ENCODE measurements at places on chromosomes 2 and 18.

DNA sequence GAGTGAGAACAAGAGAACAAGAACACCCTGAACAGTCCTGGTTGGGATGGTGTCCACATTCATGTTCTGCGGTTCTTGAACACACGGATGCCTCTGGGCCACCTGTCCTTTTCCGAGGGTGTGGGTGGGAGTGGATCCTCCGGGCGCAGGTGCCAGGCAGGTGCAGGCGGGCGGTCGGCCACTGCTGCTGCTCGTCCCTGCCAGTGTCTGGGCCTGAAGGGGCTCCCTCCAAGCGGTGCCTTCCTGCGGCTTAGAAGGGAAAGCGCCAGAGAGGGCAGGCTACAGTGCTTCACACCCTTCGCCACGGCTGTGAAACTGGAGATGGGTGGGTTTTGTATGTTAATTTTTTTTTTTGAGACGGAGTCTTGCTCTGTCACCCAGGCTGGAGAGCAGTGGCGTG is 8.0 kb upstream of the D2HGDH start:
- no peak for DNase-seq

GRCh38 chr2:142180820-142181533 is 50.2 kb upstream of the LRP1B start:
- DNase-seq: no peak

DNA sequence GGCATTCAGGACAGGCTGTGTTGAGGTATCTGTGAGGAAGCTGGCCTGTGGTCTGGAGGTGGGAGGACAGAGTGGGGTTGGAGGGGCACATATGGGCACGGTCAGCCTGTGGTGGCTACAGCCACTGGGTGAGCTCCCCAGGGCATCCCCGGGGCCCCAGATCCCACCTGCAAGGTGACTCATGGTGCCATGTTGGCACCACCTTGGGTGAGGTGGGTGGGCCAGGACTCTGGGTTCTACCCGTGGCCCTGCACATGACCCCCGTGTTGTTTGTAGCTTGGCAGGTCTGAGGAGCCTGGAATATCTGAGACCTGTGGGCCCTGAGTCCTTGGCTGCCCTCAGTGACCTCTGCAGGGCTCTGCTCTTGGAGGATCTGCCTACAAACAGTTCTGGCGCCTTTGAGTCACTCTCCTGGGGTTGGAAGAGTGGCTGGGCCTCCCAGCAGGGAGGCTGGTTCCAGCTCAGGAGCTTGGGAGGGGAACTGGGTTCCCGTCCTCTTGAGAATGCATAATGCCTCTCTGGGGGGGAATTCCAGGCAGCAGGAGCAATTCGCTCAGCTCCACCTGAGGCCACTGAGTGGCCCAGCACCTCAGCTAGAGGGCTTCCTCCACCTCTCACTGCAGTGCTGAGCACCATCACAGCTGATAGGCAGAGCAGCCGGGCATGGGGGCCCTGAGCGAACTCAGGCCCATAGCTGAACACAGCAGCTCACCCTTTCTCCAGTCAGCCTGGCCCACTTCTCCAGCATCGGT is 105.1 kb downstream of the DYSF start:
- no peak for DNase-seq

GRCh38 chr2:6931753-6932152 is 14.5 kb downstream of the RNF144A start:
- no peak for DNase-seq

DNA sequence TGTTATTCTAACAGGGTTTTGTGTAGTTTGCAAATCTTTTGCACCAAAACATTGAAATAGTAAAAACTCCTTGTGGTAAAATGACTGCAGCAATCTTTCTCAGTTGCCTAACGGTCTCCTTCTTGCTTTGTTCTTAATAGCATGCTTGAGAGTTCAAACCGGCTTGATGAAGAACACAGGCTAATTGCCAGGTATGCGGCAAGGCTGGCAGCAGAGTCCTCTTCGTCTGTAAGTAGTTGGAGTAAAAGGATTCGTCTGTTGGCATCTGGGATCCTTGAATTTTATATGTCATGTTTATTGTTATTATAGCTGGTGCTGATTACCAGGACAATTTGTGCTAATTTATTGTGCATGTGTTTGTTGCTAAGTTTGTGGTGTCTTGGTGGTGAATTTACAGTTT is 138.1 kb downstream of the DTNA start:
- DNase-seq: no peak

GRCh38 chr2:181105562-181105961 is 125.2 kb downstream of the UBE2E3 start:
- DNase-seq: no peak

- no peak for DNase-seq
These were observed 245.6 kb downstream of the TPGS2 start for GRCh38 chr18:36582988-36583745.

DNA sequence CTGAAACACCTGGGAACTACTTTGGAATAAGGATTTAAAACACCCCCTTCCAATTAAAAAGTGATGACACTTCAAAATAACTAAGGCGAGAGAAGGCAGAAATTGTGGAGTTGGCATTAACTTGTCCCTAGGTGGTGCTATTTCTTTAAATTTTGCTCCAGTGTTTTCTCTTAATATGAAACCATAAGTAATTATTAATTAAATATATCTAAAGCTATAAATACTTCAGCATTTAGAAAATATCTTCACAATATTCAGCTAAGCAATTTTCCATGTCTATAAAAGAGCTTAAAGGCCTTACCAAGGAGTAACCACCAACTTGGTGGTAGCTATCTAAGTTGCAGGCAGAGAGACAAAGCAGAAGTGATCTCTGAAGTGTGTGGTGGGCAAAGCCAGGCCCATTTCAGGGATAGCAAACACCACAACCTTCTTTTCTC is 186.8 kb upstream of the PGAP1 start:
- no peak for DNase-seq

GRCh38 chr2:240952496-240953246 is 45.7 kb upstream of the SNED1 start:
- no peak for DNase-seq

DNA sequence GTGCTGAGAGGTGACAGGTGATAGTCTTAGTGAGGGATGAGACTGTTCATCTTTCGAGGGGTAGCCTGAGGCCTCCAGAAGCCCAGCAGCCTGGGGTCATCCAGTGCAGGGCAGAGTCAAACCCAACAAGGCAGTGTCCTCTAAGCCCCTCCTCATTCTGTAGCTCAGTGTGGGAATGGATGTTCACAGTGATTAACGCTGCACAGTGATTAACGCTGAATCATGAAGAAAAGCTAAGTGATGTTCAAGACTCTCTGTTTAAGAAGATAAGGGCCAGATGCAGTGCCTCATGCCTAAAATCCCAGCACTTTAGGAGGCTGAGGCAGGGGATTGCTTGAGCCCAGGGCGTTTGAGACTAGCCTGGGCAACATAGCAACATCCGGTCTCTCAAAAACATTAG is 56.3 kb upstream of the LAPTM4A start:
- no peak for DNase-seq

- peak; percentile 7 for DNase-seq
These were observed 43.6 kb upstream of the IHH start for GRCh38 chr2:219104107-219105035.

- no peak for DNase-seq
These were observed 39.9 kb downstream of the ZNF516 start for GRCh38 chr18:76455003-76455676.

GRCh38 chr18:9902832-9903231 is 11.0 kb upstream of the VAPA start:
- DNase-seq: no peak

DNA sequence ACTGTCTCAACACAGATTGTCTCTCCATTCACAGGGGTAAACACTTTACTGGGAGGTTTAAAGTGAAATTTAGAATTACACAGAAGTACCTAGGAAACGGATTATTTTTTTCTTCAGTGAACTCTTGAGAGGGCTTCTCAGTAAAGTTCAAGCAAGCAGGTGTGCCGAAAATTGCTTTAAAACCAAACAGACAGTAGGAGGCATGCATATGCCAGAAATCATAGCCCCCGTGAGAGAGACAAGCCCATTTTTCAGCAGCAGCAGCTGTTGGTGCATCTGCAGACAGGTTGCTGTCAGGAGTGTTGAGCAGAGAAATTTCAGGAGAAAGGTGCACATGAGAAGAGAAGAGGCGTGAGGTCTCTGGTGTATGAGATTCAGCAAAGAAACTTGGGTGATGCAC is 2115.5 kb upstream of the CELF4 start:
- DNase-seq: no peak

GRCh38 chr2:179558010-179558934 is 293.6 kb upstream of the SESTD1 start:
- DNase-seq: no peak

- no peak for DNase-seq
These were observed 4.5 kb downstream of the PSTPIP2 start for GRCh38 chr18:46067438-46068007.

- no peak for DNase-seq
These were observed 35.6 kb downstream of the GDF7 start for GRCh38 chr2:20702563-20702962.

- DNase-seq: peak; percentile 29
These were observed 5.2 kb downstream of the TMEM127 start for GRCh38 chr2:96260387-96261260.

GRCh38 chr2:191650896-191651773 is 26.8 kb upstream of the NABP1 start:
- DNase-seq: no peak

- DNase-seq: no peak
These were observed 89.5 kb downstream of the TMEM185B start for GRCh38 chr2:120133572-120134244.

GRCh38 chr2:61537277-61537949 is 743 bp downstream of the XPO1 start:
- no peak for DNase-seq

- DNase-seq: no peak
These were observed 93.5 kb upstream of the ITPRID2 start for GRCh38 chr2:181798022-181798421.

DNA sequence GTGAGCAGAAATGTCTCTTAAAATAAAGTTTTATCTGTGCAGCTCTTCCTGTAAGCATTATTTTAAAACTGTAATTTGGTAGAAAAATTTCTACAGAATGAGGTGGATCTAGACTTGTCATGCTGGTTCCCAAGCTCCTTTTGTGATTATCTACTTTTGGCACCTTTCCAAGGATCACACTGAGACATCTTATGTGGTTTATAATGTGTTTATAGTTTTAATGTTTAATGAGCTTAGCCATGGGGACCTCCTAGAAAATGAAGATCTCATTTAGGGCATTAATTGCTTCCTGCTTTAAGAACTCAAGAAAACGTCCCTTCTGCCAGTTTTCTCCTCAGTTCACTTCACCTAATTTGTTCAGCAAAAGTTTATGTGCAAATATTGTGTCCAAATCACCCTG is 468.4 kb downstream of the SUCLG1 start:
- no peak for DNase-seq

GRCh38 chr2:221572821-221573429 is 821 bp upstream of the EPHA4 start:
- peak; percentile 27 for DNase-seq

GRCh38 chr2:66577321-66578053 is 142.6 kb downstream of the MEIS1 start:
- no peak for DNase-seq

- DNase-seq: no peak
These were observed 10.6 kb upstream of the FAM117B start for GRCh38 chr2:202624133-202624532.

DNA sequence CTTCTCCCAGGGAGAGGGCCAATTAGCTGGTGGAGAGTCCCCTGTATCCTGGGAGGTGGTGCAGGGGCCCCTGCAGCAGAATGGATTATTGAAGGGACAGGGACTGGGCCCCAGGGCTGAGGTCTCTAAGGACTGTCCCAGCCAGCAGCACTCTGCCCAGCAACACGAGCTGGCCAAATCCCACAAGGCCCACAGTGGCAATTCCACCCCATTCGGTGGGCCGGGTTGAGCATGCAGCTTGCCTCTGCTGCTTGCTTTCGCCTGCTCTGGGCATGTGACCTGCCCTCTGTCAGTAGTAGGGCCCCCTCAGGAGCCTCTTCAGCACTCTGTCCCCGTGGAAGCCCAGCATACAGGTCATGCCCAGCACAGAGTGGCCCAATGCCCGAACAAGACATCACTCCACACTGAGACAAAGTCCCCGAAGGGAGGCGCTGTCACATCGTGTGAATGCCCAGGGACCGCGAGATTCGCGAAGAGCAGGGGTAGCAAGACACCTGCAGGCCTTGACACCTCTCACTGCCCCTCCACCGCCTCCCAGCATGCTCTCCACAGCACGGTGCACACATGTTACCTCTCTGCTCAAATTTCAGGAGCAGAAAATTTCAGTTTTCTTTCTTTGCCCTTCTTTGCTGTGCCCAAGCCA is 65.4 kb downstream of the CRACDL start:
- no peak for DNase-seq

GRCh38 chr2:212961255-212961654 is 190.2 kb downstream of the IKZF2 start:
- DNase-seq: no peak

DNA sequence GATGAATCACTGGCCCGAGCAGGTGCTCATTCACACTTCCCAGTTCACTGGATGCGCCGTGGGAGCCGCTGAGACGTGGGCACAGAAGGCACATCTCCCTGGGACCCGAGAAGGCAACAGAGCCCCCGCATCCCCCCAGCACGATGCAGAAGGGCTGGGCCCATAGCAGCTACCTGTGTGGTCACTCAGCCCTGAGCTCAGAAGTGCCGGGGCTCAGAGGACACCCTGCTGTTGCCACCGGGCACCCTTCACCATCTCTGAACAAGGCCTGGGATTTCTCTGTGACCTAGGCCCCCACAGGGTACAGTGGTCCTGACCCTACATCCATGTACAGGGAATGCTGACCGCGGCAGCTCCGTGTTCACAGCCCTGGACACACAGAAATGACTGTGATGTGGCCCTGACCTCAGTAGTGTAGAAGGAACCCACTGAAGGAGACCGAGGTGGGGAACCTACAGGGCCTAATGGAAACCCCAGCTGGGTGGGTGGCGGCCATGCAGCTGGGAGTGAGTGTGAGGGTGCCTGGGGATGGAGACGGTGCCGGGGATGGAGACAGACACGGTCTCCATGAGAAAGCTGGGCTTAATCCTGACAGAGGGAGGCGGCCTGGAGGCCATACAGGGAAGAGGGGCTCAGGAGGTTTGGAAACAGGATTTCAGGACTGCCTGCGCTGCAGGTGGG is 111.9 kb upstream of the OTOS start:
- DNase-seq: no peak

DNA sequence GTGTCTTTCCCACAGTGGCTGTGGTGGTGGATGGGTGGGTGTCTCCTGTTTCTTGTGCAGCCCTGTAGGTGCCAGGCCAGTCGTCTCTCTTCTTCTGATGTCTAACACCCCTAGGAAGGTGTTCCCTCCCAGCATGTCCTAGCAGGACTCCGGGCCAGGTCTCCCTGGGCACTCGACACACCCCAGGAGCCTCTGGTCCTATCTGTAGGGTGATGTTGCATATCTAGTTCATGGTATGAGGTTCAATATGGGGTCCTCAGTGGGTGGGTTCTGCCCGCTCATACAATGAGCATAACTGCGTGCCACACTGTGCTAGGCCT is 14.4 kb downstream of the NGEF start:
- no peak for DNase-seq

All from stimulated activated CD4-positive, alpha-beta T cell treated with anti-CD3 and anti-CD28 coated beads, Interleukin-4, amount 100 ng/mL, for 24 hours (primary cell).